ENCODE measurements at places on chromosomes 12 and 14.

DNA sequence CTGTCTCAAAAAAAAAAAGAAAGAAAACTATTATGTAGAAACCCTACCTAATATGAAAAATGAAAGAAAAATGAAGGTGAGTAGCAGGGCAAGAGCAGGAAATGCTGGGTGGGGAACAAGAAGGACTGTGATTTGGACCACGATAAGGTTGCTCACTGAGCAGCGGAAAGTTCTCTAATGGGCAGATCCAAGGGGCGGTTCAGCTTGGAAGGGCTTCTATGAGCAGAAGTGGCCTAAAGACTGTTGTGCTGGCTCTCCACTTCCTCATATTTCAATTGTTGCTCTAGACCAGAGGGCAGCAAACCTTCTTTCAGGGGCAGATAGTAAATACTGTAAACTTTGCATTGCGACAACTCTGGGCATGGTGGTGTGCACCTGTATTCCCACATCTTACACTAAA is 16.3 kb upstream of the NFYB start:
- DNase-seq: no peak

- no peak for DNase-seq
Observed at GRCh38 chr12:67982164-67982563, 7.1 kb upstream of the IFNG-AS1 start.

DNA sequence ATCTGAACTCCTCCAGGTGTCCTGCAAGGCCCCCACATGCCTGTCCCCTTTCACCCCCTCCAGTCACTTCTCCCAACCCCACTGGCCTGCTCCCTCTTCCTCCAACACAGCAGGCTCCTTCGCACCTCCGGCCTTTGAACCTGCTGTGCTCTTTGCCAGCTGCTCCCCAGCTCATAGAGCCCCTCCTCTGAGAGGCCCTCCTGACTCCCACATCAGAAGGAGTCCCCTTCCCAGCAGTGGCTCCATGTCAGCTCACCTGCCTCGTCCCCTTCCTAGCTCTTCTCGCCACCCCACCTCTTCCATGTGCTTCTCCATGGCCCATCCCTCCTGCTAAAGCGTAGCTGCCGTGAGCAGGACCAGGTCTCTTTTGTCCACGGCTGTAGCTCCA is 22.1 kb downstream of the SCARB1 start:
- DNase-seq: no peak

- DNase-seq: no peak
Observed at GRCh38 chr12:54311051-54311450, 10.2 kb upstream of the NFE2 start.

DNA sequence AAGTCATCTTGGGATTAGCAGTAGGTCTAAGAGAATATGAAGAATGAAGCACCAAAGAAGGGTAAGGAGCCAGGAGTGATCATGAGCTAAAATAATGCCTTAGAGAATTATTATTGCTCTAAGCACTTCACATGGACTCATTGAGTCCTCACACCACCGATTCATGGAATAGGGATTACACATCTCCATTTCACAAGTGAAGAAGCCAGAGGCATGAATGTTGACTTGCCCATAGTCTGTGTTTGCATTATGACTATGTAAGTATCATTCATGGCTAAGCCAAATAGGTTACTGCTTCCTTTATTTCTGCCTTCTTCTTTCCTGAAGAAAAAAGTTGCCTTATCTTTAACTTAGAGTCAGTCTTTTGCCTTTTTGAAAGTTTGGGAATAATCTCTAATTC is 99.3 kb upstream of the NEDD1 start:
- no peak for DNase-seq

DNA sequence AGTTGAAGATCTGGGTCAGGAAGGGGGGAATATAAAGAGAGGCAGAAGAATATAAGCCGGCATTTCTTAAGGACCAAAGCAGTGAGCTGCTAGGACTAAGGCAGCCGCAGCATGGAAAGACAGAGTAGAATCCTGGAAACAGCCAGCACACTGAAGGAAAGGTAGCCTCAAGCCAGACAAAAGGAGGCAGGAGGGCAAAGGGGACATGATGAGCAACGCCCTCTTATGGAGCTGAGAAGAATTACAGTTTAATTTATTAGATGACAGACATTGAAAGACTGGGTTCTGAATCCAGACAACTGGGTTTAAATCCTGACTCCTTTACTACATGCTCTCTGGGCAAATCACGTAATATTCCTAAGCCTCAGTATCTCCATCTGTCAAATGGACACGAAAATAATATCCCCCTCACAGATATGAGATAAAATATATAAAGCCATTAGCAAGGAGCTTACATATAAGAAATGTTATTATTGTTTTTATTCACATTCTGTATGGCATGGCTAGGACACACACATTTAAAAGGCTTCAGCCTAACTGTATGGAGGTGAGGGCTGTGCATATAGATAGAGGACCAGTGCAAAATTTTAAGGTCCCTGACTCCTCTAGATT is 8.1 kb upstream of the PCED1B start:
- no peak for DNase-seq

- no peak for DNase-seq
Observed at GRCh38 chr14:91945751-91946621, 1.5 kb downstream of the FBLN5 start.

- no peak for DNase-seq
Observed at GRCh38 chr12:46369474-46370379, 2.8 kb downstream of the SLC38A2 start.

- no peak for DNase-seq
Observed at GRCh38 chr12:41151793-41152192, 36.3 kb upstream of the PDZRN4 start.

GRCh38 chr12:132560614-132561426 is 49.6 kb downstream of the LRCOL1 start:
- peak; percentile 71 for DNase-seq

DNA sequence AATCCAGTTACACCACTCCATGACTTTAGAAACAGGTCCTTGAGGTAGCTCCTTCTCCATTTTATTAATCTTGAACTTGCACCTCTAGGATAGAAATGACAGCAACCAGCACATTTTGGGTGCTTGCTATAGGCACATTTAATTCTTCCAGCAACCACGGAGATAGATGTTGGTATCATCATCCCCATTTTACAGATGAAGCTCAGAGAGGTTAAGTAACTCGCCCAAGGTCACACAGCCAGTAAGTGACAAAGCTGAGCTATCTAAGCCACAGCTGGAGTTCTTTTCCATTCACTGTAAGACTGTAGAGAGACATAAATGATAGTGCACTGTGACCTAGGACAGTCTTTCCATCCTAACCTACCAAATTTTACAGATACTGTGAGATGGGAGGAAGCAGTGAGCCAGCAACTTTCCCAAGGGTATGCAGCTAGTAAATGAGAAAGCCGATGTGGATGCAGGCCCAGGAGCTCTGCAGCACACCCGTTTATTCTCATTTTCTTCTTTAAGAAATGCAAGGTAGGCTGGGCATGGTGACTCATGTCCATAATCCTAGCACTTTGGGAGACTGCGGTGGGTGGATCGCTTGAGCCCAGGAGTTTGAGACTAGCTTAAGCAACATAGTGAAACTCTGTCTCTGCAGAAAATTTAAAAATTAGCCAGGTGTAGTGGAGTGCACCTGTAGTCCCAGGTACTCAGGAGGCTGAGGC is 103.2 kb downstream of the TBX5 start:
- DNase-seq: no peak
